ENCODE measurements at places on chromosomes 13 and 19.

GRCh38 chr13:65453982-65454381 lies 1776.2 kb downstream of the PCDH9 start:
- DNase-seq, result no peak

DNA sequence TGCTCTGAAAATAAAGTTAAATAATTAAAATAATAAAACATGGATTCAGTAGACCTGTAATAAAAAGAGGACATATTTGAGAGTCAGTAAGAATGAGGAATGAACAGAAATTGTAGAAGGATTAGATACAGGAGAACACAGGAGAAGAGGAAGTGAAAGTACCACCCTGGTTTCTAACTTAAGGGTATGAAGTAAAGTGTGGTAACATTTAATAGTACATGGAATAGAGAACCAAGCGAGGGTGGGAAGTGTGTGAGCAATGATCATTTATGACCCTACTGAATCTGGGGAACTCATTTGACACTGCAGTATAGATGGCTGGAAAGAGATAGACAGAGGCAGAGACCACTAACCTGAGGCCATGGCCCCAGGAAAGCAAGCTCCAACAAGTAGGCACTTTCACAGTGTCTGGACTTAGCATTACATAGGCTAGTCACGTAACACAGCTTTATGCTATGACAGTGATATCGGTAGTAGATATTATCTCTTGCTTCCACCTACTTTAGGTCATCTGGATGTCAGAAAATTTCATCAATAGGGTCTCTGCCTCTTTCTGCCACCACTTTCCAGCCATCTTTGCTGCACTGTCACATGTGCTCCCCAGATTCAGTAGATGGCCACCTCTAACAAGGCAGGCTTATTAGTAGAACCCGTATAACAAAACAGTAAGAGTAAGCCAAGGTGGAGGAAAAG lies 633.9 kb upstream of the MIR17HG start:
- DNase-seq, result no peak

- DNase-seq, result no peak
Observed at GRCh38 chr19:40623403-40624251, 22.5 kb downstream of the LTBP4 start.

DNA sequence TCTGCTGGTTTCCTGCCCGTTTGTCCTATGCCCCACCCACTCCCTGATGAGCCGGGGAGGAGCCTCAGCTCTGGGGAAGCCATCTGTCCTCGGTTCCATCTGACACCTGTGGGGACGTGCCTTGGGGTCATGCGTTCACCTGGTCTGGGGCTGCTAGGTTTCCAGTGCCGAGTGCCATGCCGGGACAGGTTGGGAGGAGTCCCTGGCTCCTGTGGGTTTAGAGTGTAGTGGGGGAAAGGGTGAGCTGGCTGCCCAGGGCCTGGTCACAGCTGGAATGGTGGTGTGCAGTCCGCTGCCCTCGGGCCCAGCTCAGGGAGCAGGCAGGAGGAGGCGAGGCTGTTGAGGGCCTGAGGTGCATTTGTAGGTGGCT lies 2.5 kb downstream of the KDM4B start:
- DNase-seq, result no peak

DNA sequence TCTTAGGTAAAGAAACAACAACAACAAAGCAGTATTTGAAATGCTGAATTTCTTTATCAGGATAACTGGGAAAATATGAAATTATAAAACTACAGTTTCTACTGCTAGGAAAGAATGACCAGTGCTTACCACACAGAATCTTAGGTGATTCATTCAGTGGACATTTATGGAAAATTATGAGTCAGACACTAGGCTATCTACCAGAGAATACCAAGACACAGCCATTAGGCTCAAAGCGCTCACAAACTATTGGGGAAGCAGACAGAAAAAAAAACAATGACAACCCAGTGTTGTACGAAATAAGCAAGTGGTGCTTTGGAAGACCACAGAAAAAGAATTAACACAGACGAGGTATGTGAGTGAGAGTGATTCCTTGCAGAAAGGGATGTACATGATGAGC lies 1019.5 kb downstream of the PCDH9 start:
- DNase-seq, result no peak

DNA sequence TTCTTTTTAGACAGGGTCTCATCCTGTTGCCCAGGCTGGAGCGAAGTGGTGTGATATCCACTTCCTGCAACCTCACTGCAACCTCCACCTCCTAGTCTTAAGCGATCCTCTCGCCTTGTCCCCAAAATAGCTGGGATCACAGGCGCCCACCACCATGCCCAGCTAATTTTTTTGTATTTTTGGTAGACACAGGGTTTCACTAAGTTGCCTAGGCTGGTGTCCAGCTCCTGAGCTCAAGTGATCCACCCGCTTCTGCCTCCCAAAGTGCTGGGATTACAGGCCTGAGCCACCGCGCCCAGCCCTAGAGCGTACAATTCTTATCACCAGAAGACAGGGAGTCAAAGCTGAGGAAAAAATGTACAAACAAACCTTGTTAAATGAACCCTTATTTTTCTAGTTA lies 4.5 kb upstream of the ELOF1 start:
- DNase-seq, result no peak

DNA sequence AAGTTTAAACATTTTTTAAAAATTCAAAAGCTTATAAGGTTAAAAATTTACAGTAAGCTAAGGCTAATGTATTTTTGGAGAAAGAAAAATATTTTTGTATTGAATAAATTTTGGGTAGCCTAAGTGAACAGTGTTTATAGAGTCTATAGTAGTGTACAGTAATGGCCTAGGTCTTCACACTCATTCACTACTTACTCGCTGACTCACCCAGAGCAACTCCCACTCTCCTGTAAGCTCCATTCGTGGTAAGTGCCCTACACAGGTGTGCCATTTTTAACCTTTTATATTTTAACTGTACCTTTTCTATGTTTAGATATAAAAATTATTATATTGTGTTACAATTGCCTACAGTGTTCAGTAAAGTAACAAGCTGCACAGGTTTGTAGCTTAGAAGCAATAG lies 96.6 kb upstream of the FREM2 start:
- no peak for DNase-seq
